Thymus (tissue), 14 donors: ENCODE measurements at places on chromosomes 4 and X. TPM values are rescaled to one million over a fixed set of nuclear protein-coding genes. Genes with fewer than 3 reads are reported as not detected.

DNA sequence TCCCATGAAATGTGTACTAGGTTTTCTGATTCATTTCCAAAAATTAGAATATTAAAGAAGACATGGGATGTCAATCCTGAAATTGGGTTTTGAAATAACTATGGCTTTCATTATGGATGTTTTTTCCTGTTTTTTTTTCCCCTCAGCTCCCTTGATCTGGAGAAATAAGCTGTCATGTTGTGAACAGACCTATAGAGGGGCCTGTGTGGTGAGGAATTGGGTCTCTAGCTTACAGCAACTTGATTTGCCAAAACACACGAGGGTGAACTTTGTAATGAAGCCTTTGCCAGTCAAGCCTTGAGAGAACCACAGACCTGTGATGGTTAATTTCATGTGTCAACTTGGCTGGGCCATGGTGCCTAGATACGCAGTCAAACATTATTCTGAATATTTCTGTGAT is 2413.6 kb downstream of the PCDH7 start:
- DNase-seq: no peak

- no peak for DNase-seq
Measured at GRCh38 chrX:34559325-34559724, 97.8 kb downstream of the TMEM47 start.

DNA sequence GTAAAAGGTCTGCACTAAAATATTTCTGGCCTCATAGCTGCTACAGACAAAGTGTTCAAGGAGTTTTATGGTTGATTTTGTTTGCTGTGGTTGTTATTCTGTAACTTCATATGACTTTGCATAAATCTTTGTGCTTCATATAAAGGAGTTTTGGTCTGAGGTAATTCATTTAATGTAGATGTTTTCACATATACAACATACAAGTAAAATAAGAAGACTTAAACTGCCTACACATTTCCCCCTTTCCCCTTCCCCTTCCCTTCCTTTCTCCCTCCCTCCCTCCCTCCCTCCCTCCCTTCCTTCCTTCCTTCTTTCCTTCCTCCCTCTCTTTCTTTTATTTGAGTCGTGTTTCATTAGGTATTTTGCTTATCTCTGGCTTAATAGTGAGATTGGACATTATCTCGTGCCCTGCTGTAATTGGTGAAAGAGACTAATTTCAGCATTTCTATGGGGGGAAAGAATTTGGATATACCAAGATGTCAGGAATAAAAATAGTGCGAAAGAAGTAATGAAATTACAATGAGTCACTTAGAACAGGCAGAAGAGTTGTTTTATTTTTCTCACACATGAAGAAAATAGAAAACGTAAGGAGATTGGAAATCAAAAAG is 144.9 kb upstream of the MAD2L1 start:
- DNase-seq: no peak

- DNase-seq: no peak
Measured at GRCh38 chr4:177699365-177700213, 257.4 kb upstream of the AGA start.

- DNase-seq: no peak
Measured at GRCh38 chr4:26152056-26152455, 168.8 kb upstream of the RBPJ start.

DNA sequence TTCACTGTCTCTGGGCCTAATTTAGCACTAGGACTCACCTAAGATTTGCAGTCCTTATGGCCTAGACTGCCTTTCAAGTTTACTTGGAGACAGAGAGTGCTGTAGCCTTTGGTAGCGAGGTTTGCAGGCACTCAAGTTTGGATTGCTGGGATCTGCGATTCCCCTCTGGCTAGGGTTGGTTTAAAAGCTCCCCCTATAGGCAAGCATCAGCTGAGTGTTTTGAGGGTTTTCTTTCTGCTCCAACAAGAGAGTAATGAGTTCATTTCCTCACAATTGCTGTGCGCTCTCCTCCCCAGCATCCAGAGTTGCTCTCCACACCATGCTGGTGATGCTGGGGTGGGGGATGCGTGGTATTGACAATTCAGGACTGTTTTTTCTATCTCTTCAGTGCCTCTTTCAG is 206.9 kb downstream of the GLUD2 start:
- DNase-seq: no peak

- no peak for DNase-seq
Measured at GRCh38 chr4:36786519-36786918, 458.0 kb upstream of the NWD2 start.

DNA sequence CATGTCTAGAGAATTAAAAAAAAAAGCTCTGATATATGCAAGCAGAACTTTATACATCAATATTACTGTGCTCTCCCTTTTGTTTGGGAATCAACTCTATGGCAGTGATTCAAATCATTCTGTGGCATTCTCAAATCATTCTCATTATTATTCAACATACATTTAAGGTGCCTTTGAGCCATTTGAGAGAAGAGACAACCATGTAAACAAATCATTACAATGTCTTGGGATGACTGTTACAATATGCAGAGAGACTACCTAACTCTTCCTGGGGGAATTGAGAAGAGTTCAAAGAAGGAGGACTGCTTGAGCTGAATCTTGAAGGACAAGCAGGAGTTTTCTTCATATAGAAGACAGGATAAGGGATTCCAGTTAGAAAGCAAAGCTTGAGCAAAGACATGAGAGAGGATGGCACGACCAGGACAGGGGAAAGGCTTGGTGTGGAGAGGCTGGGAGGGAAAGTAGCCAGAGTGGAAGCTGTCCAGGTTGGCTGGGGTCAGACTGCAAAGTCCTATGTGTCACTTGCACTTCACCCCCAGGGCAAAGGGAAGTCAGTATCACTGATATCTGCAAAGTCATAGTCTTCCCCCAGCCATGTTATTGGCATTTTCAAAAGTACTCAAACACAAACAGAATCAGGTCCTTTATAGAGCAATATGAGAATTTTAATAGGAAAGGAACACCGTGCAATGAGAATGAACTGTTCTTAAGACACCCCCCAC is 9.0 kb downstream of the SEC24D start:
- DNase-seq: no peak

GRCh38 chrX:16212436-16212835 is 45.2 kb downstream of the MAGEB17 start:
- no peak for DNase-seq

GRCh38 chr4:183823434-183823833 is 81.7 kb upstream of the STOX2 start:
- no peak for DNase-seq

- no peak for DNase-seq
Measured at GRCh38 chr4:51906167-51906958, 63.4 kb downstream of the DCUN1D4 start.

GRCh38 chrX:107686792-107687191 is 58.5 kb downstream of the PRPS1 start:
- no peak for DNase-seq

- no peak for DNase-seq
Measured at GRCh38 chrX:10414862-10415261, 205.5 kb downstream of the MID1 start.

DNA sequence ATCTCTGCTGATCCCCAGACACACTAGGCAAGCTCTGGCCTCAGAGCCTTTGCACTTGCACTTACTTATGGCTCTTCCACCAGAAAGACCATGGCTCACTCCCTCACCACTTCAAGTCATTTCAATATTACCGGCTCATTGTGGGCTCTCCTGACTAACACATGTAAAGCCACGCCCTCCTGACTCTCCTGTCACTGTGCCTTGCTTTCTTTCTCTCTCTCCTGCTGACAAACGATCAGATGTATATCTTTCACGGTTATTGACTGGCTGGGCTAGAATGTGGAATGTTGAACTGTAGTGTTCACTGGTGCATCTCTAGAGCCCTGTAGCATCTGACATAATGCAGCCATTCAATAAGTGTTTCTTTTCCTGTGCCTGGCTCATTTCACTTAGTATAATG is 425.1 kb downstream of the RAB28 start:
- no peak for DNase-seq

- no peak for DNase-seq
Measured at GRCh38 chr4:89243733-89244252, 63.8 kb downstream of the GPRIN3 start.

GRCh38 chrX:37776283-37776986 is 3.4 kb upstream of the CYBB start:
- peak; percentile 52 for DNase-seq

- DNase-seq: no peak
Measured at GRCh38 chrX:145687146-145687545, 130.5 kb upstream of the SLITRK2 start.

GRCh38 chr4:158912390-158912789 is 143.6 kb downstream of the FNIP2 start:
- no peak for DNase-seq

DNA sequence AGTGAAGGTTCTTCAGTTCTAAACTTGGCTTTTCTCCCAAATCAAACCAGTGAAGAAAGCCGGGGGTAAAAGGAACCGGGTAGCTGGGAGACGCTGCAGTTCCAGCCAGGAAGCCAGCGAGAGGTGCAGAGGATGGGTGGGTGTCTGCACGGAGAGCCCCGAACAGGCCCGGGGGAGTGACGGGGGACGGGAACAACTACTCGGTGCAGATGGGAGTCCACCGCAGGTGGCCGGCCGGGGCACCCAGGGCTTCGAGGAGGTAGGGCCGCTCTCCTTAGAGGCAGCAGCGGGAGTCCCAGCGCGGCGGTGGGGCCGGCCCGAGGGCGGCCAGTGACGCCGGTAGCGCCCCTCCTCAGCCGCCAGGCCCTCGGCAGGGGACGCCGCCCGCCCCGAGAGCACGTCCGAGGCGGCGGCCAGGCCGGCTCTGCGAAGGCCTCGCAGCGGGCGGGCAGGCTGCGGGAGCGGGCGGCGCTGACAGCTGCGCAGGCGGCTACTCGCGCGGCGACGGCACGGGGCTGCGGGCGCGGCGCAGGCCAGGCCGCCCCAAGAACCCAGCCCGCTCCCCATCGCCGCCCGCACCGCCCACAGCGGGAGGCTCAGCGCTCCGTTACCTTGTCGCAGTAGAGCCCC is 449 bp downstream of the FBXL5 start:
- peak; percentile 42 for DNase-seq

Gene CYBB
- 41.7 TPM for total RNA-seq

Gene IBSP
- total RNA-seq: 0.33 TPM

Gene CENPVL1
- 0.24 TPM for total RNA-seq

Gene GPR82
- 0.61 TPM for total RNA-seq

Gene GJB1
- total RNA-seq: not detected

Gene DUSP9
- 1.7 TPM for total RNA-seq

Gene POU4F2
- total RNA-seq: not detected

Gene PNMA6F
- under 0.01 TPM for total RNA-seq

Gene RHOXF2B
- total RNA-seq: 0.05 TPM

Gene SLC4A4
- 6.8 TPM for total RNA-seq

Gene MTTP
- 0.42 TPM for total RNA-seq

Gene SPANXN4
- total RNA-seq: not detected

Gene PPP2R2C
- 5.4 TPM for total RNA-seq
